ENCODE measurements at places on chromosomes 4 and X. TPM values are rescaled to one million over a fixed set of nuclear protein-coding genes. Genes with fewer than 3 reads are reported as not detected.

Gene EOLA2
- 13.3 TPM for total RNA-seq

Gene MAGEB1
- total RNA-seq, result not detected

Gene STPG2
- total RNA-seq, result not detected

Gene FAM193A
- 22.5 TPM for total RNA-seq

Gene TIGD2
- total RNA-seq, result 5.5 TPM

Gene TENM3
- total RNA-seq, result 30.1 TPM

Gene LUZP4
- total RNA-seq, result not detected

Gene TCEAL2
- not detected for total RNA-seq

Gene UCP1
- total RNA-seq, result not detected

Gene XG
- total RNA-seq, result 12.9 TPM

Gene KLHL34
- total RNA-seq, result not detected

Gene PABPC5
- 2.5 TPM for total RNA-seq

Gene SNX25
- total RNA-seq, result 16.5 TPM

Gene AWAT2
- total RNA-seq, result not detected

Gene AFF2
- total RNA-seq, result 0.37 TPM
